Spinal cord (tissue), 10 donors: ENCODE measurements at places on chromosomes 6 and 20. TPM values are rescaled to one million over a fixed set of nuclear protein-coding genes. Genes with fewer than 3 reads are reported as not detected.

Gene PTPRT
- 46.1 TPM for polyA plus RNA-seq

Gene SMLR1
- 0.21 TPM for polyA plus RNA-seq

Gene MMP24OS
- polyA plus RNA-seq: 66.5 TPM

Gene TCF15
- polyA plus RNA-seq: 1.8 TPM

Gene IL22RA2
- not detected for polyA plus RNA-seq

Gene SPATA25
- 2.6 TPM for polyA plus RNA-seq

Gene EGFL8
- polyA plus RNA-seq: 39.1 TPM

Gene TSPYL1
- polyA plus RNA-seq: 124 TPM

Gene MDFI
- polyA plus RNA-seq: 150 TPM
